Cerebellar nuclear complex (tissue), 1 donor: ENCODE measurements at places on chromosomes 1 and 21.

- no peak for DNase-seq
Observed at GRCh38 chr1:110645821-110646735, 28.7 kb downstream of the KCNA3 start.

DNA sequence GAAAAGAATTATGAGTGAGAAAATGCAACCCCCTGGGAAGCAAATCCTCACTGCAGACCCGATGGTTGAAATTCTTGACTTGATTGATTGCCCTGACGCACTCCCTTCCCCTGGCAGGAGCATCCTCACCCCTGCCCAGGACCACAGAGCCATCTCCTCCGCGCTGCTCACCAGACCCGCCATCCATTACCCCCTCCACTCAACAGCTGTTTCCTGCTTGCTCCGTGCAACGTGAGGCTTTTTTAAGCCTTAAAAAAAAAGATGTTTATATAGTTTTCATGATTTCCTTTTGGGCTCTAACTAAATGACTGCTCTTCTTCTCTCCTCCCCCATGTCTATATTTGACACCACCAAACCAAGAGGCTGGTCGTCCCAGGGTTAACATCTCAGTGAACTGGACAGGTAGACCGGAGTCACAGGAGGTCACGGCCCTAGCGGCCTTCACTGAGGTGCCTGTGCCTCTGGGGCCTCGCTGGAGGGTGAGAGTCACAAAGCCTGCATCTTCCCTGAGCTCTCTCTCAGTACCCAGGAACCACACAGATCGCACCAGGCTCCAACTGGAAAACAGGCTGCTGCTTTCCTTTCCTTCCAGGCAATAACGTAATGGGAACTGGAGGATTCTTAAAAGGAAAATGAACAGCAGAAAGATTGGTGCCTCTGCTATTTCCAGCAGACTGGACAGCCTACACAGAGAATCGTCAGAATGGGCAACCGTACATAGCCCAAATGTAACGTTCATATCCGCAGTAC is 49.8 kb downstream of the ZBTB18 start:
- DNase-seq, result peak; percentile 27

DNA sequence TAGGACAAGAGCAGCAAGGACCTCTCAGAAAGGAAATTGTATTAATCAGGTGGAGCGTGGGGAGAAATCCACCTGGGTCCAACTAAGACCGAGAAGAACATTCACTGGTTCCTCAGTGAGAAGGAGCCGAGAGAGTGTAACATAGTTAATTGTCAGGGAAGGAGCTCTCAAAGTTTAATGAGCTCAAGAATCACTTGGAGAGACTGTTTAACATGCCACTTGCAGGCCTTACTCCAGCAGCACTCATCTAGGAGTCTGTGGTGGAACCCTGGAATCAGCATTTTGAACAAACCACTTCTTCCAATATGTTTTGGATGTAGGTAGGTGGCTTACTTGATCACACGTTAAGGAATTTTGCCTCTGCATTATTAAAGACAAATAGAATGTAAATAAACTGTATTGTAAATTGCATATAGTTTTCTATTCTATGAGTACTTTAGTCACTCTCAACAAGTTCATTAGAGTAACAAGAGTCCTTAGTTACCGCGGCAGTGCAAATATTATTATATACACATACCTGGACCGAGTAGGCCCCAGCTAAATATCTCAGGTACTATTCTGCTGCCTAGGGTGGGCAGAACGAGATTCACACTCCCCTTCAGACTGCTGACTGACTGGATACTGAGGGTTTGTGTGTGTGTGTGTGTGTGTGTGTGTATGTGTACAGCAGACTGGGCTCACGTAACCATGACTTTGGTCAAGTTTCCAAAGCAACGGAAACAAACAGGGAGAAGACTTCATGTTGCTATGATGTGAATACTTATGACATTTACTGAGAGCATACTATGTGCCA is 203.2 kb upstream of the USP24 start:
- no peak for DNase-seq

DNA sequence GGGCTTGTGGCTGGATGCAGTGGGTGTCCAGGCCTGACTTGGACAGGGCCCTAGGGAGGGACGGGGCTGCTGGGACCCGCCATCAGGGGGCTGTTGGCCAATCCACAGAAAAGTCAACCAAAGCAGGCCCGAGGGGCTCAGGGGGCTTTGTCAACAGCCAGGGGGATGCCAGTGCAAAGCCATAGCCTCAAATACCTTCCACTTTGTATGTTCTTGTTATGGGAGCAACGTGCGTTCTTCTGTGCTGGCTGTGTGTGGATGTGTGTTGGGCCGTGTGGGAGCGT is 35.4 kb upstream of the ARF1 start:
- DNase-seq, result no peak

DNA sequence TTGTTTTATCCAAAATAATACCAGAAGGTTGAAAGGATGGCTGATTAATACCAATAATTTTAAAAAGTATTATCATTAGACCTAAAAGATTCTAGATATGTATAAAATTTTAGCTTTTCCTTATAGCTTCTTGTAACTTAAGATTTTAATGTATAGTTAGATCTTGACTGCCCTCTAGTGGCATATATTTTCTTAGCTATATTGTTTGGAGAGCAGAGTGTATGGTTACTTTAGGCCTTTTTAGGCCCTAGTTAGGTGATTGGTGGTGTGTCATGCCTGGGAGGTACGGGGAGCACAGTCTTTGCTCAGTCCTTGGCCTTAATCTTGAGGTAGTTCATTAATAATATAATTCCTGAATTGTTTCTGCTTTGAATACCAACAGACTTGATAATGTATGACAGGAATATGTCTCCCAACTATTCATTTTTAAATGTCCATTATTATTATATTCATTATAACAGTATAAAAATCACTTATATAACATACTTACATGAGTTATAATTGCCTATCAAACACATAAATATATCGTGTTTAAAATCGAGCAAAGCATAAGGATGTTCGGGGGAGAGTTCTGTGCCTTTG is 328.4 kb downstream of the ZP4 start:
- no peak for DNase-seq

- DNase-seq, result no peak
Observed at GRCh38 chr1:223020770-223021169, 122.3 kb downstream of the TLR5 start.
